ENCODE measurements at places on chromosomes 13 and 19.

- no peak for DNase-seq
These were observed 324 bp upstream of the FBXO17 start for GRCh38 chr19:38975861-38976271.

- no peak for DNase-seq
These were observed 26.2 kb downstream of the CELF5 start for GRCh38 chr19:3250675-3251074.

GRCh38 chr19:2157452-2157851 is 6.1 kb upstream of the AP3D1 start:
- DNase-seq: no peak

DNA sequence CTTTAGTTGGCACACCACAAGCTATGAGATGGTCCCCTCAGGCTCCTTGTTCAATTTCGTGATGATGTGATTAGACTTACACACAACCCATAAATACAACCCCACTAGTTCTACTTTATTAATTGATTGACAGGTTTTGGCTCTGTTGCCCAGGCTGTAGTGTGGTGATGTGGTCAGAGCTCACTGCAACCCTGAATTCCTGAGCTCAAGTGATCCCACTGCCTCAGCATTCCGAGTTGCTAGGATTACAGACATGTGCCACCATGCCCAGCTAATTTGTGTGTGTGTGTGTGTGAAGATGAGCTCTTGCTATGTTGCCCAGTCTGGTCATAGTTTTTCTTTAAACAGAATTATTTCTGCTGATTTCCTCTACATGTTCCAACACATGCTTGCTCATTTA is 17.5 kb upstream of the HTR2A start:
- no peak for DNase-seq

DNA sequence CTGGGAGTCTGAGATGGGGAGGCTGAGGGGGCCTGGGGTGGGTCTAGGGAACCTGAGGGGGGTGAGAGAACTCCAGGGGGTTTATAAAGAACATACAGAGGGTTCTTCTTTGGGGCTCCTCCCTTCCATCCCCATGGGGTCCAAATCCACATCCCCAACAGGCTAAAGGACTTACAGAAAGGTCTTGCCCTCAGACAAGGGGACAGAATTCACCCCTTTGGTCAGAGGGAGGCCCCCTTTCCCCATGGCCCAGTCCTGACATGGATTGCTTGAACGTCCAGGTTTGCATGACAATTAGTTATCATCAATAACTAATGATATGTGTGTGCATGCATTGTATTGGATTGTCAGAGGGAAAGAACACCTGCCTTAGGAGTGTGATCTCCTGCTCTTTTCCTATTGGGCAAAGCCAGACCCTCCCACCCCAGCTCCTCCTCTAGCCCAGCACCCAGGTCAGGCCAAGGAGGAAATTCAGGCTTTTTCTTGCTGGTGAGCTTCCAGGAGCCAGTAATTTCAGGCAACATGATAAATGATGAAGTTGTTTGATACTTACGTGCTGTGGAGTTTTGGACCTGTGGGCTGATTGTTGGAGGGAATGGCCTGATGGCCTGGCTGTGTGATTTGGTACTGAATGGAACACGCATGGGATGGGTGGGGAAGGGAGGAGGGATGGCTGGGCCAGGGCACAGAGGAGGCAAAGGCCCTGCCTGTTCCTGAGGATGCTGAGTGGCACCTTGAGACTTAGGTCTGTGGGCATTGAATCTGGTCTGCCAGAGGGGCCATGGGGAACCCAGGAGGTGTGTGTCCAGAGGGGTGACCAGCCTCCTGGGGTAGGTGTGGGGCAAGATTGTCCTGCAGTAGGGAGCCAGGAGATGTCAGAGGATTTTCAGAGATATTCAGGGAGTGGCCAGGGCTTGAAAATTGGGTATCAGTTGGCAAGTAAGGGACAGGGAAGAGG is 1.1 kb downstream of the KLHL26 start:
- no peak for DNase-seq

GRCh38 chr19:30666301-30666803 is 294.2 kb downstream of the ZNF536 start:
- DNase-seq: no peak

DNA sequence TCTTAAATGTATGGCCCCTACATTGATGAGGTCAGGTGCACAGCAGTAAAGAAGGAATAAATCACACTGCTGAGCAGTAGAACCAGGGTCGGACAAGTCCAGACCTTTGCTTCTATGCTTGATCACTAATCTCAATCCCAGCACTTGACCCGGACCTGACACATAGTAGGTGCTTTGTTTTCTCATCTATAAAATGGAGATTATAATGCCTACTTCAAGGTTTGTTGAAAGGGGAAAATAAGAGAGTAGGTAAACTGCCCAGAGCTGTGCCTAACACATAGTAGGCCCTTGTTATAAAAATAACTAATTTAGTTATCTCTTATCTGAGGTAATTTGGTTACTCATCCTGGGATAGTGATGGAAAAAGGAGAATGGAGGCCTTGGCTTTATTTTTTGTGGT is 125.0 kb downstream of the RXFP2 start:
- no peak for DNase-seq

DNA sequence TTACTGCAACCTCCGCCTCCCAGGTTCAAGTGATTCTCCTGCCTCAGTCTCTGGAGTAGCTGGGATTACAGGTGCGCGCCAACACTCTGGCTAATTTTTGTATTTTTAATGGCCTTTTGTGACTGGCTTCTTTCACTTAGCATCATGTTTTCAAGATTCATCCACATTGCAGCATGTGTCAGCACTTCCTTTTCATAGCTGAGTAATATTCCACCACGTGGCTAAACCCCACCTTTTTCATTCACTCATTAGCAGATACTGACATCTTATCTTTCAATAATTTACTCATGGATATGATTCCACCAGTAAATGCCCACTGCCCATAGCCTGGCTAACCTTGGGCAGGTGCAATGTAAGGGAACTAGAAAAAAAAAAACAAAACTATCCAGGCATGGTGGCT is 6.9 kb downstream of the C5AR1 start:
- no peak for DNase-seq

- DNase-seq: no peak
These were observed 8.1 kb downstream of the ERFL start for GRCh38 chr19:41919948-41920712.

GRCh38 chr13:66492479-66492878 is 737.7 kb downstream of the PCDH9 start:
- no peak for DNase-seq

DNA sequence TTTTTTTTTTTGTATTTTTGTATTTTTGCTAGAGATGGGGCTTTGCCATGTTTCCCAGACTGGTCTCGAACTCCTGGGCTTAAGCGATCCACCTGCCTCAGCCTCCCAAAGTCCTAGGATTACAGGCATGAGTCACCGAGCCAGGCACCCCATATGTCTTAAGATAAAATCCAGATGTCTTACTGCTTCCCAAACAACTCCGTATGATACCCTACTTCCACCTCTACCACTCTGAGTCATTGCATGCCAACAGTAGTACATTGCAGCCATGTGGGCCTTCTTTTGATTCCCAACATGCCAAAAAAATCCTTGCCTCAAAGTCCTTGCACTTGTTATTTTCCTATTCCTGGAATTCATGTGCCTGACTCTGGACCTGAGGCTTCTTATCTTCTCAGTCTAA is 799.2 kb downstream of the GPC5 start:
- no peak for DNase-seq

DNA sequence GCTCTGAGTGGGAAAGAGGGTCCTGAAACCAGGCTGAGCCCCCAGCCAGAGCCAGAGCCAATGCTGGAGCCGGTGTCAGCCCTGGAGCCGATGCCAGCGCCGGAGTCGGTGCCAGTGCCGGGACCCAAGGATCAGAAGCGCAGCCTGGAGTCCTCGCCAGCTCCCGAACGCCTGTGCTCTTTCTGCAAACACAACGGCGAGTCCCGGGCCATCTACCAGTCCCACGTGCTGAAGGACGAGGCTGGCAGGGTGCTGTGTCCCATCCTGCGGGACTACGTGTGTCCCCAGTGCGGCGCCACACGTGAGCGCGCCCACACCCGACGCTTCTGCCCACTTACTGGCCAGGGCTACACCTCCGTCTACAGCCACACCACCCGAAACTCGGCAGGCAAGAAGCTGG is 369 bp downstream of the NANOS3 start:
- no peak for DNase-seq

DNA sequence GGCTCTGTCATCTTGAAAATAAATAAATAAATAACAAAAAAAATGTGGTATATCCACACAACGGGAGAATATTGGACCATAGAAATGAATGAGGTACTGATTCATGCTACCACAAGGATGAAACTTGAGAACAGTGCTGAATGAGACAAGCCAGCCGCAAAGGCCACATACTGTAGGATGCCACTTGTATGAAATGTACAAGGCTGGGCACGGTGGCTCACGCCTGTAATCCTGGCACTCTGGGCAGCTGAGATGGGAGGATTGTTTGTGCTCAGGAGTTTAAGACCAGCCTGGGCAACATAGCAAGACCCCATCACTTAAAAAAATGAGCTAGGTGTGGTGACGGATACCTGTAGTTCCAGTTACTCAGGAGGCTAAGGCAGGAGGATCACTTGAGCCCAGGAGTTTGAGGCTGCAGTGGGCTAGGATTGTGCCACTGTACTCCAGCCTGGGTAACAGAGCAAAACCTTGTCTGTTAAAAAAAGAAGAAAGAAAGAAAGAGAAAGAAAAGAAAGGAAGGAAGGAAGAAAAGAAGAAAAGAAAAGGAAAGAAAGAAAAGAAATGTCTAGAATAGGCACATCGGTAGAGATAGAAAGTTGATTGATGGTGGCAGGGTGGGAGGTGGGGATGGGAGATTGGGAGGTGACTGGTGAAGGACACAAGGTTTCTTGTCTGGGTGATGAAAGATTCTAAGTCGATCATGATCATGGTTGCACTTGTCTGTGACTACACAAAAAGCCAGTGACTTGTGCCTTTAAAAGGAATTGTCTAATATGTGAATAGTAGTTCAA is 20.3 kb downstream of the HPN start:
- no peak for DNase-seq

DNA sequence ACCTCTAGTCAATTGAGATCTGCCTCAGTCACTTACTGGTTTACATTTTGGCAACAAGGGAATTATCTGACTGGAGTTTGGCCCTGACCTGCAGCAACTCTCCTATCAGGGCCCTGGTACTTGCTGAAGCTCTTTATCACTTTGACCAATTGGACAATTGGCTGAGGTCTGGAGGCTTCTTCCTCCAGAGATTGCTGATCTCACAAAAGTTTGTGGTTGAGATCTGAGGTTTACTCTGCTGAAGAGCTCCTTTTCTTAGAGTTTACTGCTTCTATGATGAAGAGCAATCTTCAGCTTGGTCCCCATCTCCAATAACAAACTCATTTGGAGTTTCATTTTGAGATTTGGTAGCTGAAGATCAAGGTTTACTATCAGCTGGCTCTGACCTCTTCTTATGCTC is 276.9 kb upstream of the SGCG start:
- no peak for DNase-seq

- DNase-seq: no peak
These were observed 44.7 kb downstream of the GARRE1 start for GRCh38 chr19:34298891-34299520.

GRCh38 chr13:81058211-81058915 is 717.4 kb upstream of the SPRY2 start:
- no peak for DNase-seq

DNA sequence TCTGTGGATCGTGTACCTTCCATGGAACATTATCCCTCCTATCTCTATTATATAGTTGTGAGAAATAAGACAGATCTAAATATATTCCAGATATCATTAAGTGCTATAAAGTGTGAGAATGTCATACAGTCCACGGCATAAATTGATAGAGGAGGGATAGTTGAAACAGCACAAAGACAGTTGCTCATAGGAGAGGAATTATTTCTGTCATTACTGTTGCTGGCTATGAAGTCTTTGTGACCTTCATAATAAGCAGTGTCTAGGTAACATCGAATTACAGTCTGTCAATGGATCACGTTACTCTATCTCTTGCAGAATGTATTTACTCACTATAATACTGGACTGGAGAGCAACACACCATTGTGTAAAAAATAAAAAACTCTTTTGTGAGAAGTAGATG is 671.5 kb upstream of the PCDH20 start:
- no peak for DNase-seq

GRCh38 chr13:113623491-113624234 is 34.3 kb downstream of the ATP4B start:
- no peak for DNase-seq

GRCh38 chr19:38691938-38692457 is 44.5 kb downstream of the ACTN4 start:
- DNase-seq: no peak

- DNase-seq: no peak
These were observed 325.0 kb downstream of the DNAJC15 start for GRCh38 chr13:43348397-43348796.

- no peak for DNase-seq
These were observed 2.5 kb upstream of the DBP start for GRCh38 chr19:48639483-48640375.

- no peak for DNase-seq
These were observed 22.3 kb upstream of the LILRA2 start for GRCh38 chr19:54551293-54551692.

GRCh38 chr19:45960595-45961235 is 12.9 kb downstream of the NOVA2 start:
- no peak for DNase-seq

DNA sequence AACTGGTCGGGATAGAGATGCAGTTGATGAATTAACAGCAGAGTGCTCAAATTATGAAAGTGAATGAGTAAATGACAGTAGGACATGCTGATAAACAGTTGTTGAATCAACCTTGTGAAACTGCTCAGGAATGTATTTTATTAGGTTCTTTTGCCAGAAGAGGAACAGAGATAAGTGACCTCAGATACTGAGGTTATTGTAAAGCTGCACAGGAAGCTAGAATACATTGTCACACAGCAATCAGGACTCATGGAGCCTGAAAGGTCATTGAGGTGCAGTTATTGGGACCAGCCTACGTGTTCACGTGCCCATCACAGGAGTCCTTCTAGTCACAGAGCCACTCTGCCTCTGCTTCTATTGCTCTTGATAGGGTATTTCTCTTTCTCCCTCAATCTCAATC is 47.5 kb upstream of the MED4 start:
- no peak for DNase-seq

- DNase-seq: no peak
These were observed 528.6 kb downstream of the SUCLA2 start for GRCh38 chr13:47472516-47472915.

- DNase-seq: no peak
These were observed 1.8 kb downstream of the MBD3 start for GRCh38 chr19:1590641-1591397.

DNA sequence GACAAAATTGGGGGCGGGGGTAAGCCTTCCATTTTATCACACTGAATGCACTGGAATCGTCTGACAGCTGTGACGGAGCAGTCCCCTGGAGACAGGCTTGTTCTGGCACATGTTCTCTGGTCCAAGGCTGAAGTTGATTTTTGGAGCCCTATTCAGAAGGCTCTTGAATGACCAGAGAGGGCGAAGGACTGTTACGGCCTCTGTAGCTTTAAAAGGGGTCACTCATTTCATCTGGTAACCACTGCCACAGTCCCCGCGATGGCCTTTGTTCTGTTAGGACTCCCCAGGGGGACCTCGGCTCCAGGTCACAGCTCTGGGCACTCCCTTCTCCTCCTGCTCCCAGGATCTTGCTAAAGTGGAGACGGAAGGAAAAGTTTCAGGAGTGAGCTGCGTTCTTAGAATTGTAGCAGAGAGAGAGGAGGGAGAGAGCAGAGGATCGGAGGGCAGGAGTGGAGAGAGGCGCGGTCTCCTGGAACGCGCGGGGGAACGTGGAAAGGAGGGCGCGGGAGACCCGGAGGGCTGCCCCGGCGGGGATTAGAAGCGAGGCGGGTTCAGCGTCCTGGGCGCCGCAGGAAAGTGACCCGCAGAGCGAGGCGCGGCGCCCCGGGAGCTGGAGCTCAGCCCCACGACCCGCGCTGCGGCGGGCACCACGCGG is 134.3 kb upstream of the MYO16 start:
- no peak for DNase-seq

- no peak for DNase-seq
These were observed 37.1 kb downstream of the MYO9B start for GRCh38 chr19:17112700-17113099.

All from smooth muscle cell of the brain vasculature (primary cell).